ENCODE measurements at places on chromosomes 12 and 14.

GRCh38 chr12:113936460-113936859 lies 29.7 kb downstream of the RBM19 start:
- no peak for DNase-seq

- DNase-seq: no peak
Observed at GRCh38 chr12:82605115-82605514, 81.6 kb upstream of the TMTC2 start.

DNA sequence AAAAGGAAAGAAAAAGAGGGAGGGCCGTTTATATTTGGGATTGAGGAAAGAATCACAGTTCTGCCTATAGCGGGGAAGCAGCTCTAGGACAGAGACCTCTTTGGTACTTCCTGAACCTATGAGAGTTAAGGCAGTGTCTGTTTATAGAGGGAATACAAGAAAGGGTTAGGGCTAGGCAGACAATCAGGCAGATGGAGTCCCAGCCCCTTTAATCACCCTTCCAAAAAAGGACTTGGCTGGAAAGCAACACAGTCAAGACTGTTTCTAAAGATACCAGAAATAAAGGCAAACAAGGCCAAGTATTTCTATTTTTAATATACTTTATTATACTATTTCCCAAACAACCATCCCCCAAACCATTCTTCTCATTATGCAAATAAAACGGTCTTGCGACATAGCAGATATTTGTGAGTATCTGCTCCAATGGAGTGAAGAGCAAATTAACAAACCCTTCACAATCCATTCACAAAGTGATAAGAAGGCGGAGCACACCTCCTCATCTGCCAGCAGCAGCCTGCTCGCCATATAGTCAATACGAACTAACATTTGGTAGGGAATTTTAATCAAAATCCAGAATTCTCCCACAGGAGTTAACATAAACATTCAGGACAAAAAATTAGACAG lies 697 bp upstream of the GRIP1 start:
- no peak for DNase-seq

- no peak for DNase-seq
Observed at GRCh38 chr12:7605900-7606465, 59.7 kb downstream of the APOBEC1 start.

Data from T follicular helper cell (primary cell).